ENCODE measurements at places on chromosomes 12 and 14.

DNA sequence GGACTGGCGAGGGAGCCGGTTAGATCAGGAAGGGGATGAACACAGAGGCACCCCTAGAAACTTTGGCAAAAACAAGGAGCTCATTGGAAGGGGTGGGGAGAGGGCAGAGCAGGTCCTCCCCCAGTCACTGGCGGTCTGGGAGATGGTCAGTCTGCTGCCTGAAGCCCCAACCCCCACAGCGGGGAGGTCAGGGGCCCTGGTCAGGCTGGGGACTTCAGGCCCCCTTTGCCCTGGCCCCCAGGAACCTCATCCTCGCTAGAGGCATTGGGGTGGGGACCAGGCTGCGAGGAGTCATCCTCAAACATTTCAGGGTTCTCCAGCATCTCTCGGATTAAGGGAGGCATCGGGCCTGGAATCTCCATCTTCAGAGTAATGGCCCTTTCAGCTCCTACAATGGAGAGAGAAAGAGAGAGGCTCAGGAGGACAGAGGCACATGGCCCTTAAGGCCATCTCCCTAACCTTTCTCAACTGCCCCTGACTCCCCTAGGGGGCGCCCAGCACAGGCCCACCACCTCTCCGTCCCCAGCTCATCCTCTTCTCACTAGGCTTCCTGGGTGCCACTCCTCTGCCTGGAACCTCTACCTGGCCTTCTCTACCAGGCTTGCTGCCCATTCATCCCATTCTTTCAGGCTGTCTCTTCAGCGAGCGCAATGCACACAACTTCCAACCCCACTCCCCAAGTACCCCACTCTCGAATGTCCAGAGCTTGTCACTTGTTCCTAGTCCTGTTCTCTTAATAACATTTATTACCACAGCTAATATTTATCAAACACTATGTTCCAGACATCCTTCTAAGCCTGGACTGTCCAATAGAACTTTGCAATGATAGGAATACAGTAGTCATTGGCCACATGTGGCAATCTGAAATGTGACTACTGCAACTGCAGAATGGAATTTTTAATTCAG is 4.7 kb upstream of the ITGB7 start:
- no peak for DNase-seq

DNA sequence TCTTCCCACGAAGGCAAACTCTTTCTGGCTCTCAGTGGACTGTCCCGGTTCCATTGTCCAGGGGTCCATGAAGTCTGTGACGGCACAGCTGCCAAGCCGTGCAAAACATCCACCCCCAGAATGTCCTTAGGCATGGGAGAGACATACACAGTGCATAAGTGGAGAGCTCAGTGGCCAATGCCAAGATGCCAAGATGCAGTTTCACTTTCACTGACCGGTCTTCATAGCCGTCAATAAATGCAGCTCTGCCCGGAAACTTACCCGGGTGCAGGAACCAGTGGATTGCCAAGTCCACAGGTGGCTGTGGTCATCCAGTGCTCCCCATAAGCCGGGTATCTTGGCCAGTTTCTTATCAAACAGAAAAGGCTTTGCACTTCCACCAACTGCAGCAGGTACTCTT is 162.3 kb downstream of the PTCSC3 start:
- DNase-seq: no peak

- DNase-seq: no peak
Observed at GRCh38 chr14:55432628-55433027, 7.8 kb downstream of the TBPL2 start.

GRCh38 chr12:65728848-65729793 is 95.2 kb upstream of the HMGA2 start:
- DNase-seq: peak; percentile 73

- peak; percentile 88 for DNase-seq
Observed at GRCh38 chr14:53715193-53715721, 241.4 kb downstream of the BMP4 start.

DNA sequence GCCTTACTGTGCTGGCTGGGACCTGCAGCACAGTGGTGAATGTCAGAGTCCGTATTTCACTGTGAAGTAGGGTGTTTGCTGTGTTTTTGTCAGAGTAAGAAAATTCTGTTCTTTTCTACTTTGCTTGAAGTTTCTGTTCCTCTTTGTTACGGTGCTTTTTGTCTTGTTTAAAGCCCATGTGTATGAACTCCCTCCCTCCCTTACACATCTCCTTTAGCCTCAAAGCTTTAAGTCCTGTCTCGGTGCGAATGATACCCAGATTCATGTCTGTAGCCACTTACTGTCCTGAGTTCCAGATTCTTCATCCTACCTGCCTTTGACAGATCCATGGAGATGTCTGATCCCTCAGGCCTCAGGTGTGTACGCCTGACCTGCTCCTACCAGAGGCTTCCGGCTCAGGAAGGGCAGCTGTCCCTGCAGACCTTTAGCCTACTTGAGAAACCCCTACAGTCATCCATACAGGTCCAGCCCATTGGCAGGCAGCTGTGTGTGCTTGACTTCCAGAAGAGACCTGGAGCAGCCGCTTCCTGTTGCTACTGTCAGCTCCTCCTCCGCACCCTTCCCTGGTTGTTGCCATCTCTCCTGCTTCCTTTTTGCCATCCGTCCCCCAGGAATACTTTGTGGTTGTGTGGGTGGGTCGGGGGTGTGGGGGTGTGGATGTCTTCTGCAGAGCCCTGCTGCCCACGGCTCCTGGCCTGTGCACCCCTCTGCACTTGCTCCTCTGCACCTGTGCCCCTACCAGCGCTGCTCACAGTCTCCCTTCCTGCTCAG is 72.9 kb downstream of the DDX51 start:
- DNase-seq: no peak

GRCh38 chr14:31947680-31948595 is 129.2 kb upstream of the ARHGAP5 start:
- DNase-seq: no peak

- no peak for DNase-seq
Observed at GRCh38 chr12:94676031-94676641, 25.8 kb upstream of the TMCC3 start.

Data from astrocyte of the hippocampus (primary cell).